RPMI7951 (cell line): ENCODE measurements at places on chromosomes 13 and 19.

GRCh38 chr13:102289606-102290005, 112.2 kb downstream of the FGF14 start:
- no peak for DNase-seq

DNA sequence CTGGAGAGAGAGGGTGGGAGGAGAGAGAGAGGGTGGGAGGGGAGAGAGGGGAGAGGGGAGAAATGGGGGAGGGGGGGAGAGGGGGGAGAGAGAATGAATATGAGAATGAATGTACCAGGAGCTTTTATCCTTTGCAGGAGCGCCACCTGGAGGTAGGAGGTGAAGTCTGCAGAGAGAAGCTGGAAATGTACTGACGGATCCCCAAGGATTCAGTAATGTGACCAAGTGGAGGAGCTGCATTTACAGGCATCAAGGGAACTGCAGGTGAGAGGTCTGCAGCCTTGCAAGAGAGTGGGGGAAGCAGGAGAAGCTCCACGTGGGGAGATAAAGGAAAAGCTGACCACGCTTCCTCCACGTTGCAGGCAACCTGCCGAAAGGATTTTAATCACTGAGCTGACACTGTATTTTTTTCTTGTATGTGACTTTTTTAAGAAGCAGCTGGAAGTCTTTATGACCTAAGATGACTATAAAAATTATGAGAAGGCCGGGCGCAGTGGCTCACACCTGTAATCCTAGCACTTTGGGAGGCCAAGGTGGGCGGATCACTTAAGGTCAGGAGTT, 33.7 kb downstream of the VSTM1 start:
- DNase-seq = peak; percentile 75

- peak; percentile 42 for DNase-seq
These were observed 39.2 kb downstream of the MYH14 start for GRCh38 chr19:50242581-50242980.

DNA sequence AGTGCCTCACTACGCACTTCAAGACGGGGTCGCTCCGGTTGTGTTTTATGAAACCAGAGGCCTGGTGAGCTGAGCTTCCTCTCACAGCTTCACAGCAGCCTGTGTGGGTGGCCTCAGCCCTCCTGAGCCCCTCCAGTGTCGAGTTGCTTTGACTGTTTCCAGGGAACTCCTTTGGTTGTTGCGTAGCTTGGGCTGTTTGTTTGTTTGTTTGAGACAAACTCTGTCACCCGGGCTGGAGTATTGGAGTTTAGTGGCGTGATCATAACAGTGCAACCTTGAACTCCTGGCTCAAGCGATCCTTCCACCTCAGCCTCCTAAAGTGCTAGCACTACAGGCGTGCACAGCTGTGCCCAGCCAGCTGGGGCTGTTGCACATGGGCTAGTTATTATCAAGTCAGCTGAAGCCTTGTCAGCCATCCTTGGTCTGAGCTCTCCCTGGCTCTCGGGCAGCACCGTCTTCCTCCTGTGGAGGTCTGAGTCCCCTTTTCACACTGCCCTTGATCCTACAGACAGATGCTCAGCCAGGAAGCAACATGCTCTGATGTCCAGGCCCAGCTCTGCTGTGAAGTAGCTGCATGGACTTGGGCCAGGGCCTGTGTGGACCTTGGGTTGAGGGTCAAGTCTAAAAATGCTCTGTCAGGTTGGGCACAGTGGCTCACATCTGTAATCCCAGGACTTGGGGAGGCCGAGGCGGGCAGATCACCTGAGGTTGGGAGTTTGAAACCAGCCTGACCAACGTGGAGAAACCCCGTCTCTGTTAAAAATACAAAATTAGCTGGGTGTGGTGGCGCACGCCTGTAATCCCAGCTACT, 10.2 kb downstream of the DOT1L start:
- DNase-seq = no peak

- no peak for DNase-seq
These were observed 3.0 kb upstream of the CYP4F12 start for GRCh38 chr19:15669891-15670290.

GRCh38 chr19:18109733-18110608, 12.4 kb downstream of the MAST3 start:
- peak; percentile 37 for DNase-seq

GRCh38 chr13:26541678-26542568, 15.6 kb upstream of the WASF3 start:
- no peak for DNase-seq

- peak; percentile 65 for DNase-seq
These were observed 870 bp downstream of the ZNF44 start for GRCh38 chr19:12293777-12294248.

DNA sequence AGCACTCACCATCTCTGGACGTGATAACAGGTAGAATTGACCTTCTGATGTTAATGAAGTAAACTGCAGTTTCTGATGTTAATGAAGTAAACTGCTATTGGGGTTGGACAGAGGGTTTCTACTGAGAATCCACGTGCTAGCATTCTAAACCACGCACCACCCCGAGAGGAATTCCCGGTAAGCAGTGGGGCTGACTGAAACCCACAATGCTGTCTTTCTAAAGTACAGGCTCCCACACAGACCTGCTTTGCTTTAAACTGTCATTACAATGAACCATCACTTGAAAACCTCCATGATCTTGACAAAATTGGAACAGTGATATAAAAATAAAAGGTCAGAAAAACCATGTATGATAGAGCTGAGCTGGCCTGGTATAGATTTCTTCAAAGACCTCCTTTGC, 559.0 kb downstream of the FGF9 start:
- DNase-seq = no peak
